ENCODE measurements at places on chromosomes 7 and 10.

- no peak for DNase-seq
These were observed 82.8 kb downstream of the MAPK8 start for GRCh38 chr10:48389272-48389671.

- no peak for DNase-seq
These were observed 134.3 kb downstream of the TAX1BP1 start for GRCh38 chr7:27873981-27874957.

DNA sequence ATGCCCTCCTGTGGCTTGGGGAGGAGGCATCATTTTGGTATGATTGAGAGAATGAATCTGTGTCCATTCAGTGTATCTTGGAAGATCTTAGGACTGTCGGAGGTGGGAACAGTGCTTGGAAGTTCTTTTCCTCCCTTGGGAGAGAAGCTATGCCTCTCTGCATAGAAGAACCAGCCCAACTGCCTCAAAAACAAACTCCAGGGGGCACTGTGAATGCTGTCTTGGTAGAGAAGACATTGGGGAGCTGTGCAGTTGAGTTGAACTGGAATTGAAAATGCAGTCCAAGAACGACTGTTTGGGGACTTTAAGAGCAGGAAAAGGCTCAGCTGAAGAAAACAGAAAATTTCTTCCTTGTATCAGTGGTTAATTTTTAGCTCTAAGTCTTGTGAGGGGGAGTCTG, 4.9 kb upstream of the GJD4 start:
- DNase-seq = no peak

GRCh38 chr10:123906884-123907652, 15.5 kb upstream of the CPXM2 start:
- DNase-seq = no peak

DNA sequence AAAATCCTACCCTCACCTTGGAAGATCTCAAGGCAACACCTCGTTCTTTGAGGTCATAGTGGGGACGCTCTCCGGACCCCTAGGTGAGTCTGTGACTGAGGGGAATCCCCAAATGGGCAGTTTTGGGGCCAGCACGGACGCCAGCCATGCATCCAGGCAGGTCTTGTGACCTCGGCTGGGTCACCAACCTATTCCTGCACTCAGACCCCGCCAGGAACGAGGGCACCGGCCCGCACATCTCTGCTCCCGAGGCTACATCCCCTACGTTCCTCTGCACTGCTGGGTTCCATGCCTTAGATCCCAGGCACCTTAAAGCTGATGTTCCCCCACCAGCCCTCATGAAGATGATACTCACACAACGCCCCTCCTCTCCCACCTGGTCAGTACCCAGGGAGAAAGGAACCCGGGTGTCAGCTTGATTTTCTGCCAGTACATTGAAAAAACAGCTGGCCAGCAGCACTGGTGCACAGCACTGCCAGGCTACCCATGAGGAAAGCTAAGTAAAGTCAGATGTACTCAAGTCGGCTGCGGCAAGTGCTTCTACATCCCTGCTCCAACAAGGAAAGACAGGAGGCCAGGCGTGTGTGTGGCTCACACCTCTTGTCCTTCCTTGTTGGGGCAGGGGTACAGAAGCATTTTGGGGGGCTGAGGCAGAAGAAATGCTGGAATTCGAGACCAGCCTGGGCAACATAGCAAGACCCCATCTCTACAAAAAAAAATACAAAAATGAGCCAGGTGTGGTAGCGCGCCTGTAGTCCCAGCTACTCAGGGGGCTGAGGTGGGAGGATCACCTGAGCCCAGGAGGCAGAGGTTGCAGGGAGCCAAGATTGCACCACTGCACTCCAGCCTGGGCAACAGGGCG, 48.1 kb downstream of the DIP2C start:
- no peak for DNase-seq

DNA sequence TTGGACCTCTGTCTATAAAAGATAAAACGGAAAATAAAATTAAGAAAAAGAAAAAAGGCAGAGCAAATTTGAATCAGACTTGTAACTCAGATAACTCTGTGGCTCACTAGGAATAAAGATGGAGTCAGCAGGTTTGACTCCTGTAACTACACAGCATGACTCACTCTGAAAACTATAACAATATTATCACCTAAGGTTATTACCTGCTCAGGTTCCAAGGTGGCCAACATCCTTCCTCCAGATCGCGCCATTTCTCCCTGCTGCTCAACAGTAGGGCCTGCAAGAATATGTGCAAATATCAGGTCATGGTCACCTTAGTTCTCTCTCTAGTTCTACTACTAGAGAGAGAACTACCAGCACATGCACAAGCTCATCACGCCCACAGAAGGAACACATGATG, 30.0 kb downstream of the ALDH18A1 start:
- no peak for DNase-seq

All from CMK (cell line).